ENCODE measurements at places on chromosomes 16 and 17.

GRCh38 chr16:24102209-24102660, 153.9 kb upstream of the CACNG3 start:
- DNase-seq, result peak; percentile 61

GRCh38 chr16:476039-476438, 50.6 kb downstream of the RAB11FIP3 start:
- DNase-seq, result no peak

DNA sequence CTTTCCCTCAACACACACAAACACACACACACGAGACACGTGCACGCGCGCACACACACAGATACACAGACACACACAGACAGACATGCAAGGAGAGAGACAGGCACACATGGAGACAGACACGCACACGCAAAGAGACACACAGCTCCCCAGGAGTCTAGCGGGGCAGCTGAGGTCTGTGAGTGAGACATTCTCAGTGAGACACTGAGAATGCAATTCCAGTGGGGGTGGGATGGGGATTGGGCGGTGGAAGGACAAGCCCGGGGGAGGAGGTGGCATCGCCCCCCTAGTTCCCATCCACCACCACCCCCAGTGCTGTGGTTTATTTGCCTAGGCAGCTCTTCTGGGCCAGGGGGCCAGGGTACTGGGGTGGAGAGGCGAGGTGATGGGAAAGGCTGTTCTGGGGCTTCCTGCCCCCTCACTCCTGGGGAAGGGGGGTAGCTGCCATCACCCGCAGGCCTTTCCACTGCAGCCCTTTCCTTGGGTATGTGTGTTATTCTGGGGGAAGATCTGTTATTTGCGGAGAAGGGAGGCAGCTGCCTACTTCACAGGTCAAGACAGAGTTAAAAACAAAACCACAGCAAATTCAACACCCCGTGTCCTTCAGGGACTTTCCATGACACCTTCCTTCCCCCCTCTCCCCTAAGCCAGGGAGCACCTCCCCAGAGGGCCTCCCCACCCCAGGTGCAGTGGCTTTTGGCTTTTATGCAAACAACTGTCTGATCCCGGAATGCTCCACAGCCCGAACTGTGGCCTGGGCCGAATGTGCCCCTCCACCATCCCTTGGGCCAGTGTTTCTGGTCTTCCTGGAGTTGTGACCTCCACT, 18.0 kb downstream of the GRB7 start:
- no peak for DNase-seq

DNA sequence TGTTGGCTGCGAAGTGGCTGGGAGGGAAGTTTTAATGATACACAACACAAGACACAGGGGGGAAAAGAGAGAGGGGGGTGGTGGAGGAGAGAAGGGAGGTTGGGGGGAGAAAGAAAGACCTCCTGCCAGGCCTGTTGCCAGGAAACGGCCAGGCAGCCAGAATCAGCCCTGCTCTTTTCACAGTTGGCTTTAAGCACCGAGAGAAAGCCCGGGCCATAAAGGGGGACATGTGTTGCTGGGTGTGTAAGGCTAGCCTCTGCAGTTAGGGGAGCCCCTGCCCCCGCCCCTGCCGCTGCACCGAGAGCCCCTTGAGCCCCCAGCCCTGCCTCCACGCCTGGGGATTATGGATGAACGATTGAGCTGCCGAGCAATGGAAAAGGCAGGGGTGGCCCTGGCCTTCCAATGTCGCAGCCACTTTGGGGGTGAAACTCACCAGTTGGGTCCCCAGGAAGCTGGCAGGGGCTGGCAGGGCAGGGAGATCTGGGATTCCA, 13.9 kb upstream of the WNT3 start:
- DNase-seq, result no peak

GRCh38 chr16:49492896-49493626, 119.5 kb downstream of the C16orf78 start:
- no peak for DNase-seq

GRCh38 chr16:80433623-80434022, 107.2 kb upstream of the DYNLRB2 start:
- DNase-seq, result no peak

DNA sequence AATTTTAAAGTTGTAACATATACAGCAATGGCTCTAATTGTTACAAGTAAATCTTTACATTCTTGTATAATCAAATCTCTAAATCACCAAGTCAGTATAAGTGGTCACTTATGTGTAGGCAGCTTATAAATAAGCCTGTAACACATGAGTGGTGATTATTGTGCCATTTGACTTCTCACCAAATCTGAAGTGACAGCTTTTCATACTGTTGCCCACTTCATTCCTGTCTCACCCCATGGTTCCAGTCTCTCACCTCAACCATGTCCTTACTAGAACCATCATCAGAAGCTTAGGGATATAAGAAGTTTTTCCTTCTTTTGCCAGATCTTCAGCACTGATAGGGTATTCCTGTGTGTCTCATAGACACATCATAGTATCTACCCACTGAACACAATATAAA, 23.5 kb downstream of the TNRC6A start:
- peak; percentile 35 for DNase-seq

- no peak for DNase-seq
These were observed 477 bp downstream of the CENPV start for GRCh38 chr17:16352667-16353316.
